ENCODE measurements at places on chromosomes 3 and 15.

- no peak for DNase-seq
Observed at GRCh38 chr15:47505712-47506328, 211.5 kb upstream of the SEMA6D start.

DNA sequence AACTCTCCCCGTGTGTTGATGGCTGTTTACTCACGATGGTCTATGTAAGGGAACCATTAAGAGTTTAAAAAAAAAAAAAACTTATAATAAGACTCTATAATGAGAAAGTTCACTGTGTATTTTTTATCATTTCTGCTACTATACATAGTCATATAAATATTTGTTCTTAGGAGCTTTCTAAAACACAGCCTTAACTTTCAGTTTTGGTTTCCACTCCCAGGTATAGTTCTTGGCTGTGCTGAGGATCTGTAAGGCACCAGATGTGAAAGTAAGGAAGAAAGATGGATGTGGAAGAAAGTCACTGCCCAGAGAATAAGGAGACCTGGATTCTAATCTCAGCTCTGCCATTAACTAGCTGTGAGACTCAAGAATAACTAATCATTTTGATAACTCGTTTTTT is 101.9 kb upstream of the THBS1 start:
- no peak for DNase-seq

GRCh38 chr3:159600291-159600690 is 388.3 kb upstream of the IL12A start:
- DNase-seq: no peak

DNA sequence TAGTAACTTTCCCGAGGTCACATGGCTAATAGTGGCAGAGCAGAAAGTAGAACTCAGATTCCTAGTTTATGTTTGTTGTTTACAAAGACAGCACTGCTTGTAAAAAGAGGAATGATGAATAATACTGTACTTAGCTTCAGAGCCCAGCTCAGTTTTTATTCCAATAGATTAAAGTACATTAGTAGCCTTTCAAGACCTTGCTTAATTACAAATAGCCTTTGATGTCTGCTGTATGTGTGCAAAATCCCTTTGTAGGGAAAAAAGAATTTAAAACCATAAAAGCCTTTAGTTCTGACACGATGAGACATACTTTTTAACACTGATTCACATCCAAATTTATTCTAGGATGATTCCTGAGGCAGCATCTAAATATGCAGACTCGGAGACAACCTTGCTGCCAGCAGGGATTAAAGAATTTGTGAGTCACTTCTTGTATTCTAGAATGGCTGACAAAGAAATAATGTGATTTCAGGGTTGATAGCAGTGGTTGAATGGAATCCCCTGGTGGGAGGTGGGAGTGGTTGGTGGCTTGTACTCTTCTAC is 324.2 kb upstream of the TGFBR2 start:
- DNase-seq: no peak

GRCh38 chr3:49803465-49804140 is 542 bp downstream of the INKA1 start:
- DNase-seq: no peak

DNA sequence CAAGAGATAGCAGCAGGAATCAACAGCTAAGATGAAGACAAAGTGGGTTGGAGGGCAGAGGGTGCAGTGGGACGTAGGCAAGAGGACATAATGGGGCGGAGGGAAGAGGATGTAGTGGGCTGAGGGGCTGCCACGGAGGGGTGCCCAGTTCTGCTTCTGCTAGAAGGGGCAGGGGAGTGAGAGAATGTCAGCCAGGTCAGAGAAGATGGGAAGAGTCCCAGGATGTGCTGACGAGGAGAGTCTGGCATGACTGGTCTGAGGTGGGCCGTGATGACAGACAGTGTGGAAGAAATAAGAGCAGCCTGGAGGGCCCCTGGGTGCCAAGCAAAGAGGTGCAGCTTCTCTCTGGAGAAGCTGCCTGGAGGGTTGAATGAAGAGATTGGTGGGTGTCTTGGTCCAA is 4.0 kb downstream of the SPSB4 start:
- no peak for DNase-seq

- DNase-seq: no peak
Observed at GRCh38 chr3:25589783-25590258, 74.9 kb downstream of the TOP2B start.

DNA sequence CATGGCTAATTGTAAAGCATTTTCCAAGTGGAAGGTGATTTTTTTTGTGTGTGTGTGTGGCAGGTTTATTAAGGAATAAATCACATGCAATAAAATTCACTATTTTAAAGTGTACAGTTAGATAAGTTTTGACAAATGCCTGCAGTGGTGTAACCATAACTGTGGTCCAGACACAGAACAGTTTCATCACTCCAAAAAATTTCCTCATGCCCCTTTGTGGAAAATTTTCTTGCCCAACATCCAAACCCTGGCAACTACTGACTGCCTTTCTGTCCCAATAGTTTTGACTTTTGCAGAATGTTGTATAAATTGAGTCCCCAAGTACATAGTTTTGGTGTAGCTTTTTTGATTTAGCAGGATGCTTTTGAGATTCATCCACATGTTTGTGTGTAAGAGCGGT is 135.1 kb upstream of the KLHL25 start:
- no peak for DNase-seq

DNA sequence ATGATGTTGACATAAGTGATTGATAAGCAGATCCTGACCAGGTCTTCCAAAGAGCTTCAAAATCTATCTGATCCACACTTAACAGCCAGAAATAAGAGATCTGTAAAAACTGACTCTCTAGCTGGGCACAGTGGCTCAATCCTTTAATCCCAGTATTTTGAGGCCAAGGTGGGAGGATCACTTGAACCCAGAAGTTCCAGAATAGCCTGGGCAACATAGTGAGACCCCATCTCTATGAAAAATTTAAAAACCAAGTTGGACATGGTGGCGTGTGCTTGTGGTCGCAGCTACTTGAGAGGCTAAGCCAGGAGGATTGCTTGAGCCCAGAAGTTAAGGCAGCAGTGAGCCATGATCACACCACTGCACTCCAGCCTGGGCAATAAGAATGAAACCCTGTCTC is 43.6 kb downstream of the PIGB start:
- no peak for DNase-seq

DNA sequence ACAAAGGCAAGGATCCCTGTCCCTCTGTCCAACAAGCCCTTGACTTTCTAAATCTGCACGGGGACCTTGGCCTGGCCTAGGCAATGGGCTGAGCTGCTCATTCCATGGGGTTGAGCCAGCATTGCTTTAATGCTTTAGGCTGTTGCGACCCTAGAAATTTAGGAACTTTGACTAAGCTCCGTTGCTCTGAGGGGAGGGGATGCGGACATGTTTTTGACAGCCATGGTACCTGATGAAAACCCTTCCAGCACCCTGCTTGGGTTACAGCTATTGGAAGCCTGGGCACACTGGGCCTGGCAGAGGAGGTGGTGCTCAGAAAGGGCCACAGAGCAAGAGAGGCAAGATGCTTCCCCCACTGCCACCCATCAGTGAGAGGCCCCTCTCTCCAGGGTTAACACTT is 37.1 kb downstream of the SYNM start:
- DNase-seq: no peak

GRCh38 chr3:47577583-47578118 is 1.0 kb downstream of the CSPG5 start:
- no peak for DNase-seq

- no peak for DNase-seq
Observed at GRCh38 chr15:44289259-44289790, 806 bp downstream of the GOLM2 start.

DNA sequence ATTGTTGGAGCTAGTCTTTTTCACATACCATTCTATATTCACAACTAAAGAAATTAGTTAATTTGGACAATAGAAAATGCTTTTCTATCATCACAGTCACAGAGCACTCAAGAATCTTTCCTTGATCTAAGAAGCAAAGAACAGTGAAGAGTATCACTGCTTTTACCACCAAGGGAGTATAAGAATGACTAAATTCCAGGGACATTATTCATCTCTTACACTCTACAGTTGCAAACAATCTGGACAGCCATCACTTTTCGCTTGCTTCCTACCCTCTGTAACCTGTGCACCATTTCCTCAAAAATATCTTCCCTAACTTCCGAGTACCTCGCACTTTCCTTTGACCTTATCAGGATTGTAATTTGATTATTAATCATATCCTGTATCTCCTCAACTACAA is 359.5 kb upstream of the TMCO5A start:
- DNase-seq: no peak

GRCh38 chr15:25869701-25870100 is 6.6 kb upstream of the ATP10A start:
- no peak for DNase-seq

DNA sequence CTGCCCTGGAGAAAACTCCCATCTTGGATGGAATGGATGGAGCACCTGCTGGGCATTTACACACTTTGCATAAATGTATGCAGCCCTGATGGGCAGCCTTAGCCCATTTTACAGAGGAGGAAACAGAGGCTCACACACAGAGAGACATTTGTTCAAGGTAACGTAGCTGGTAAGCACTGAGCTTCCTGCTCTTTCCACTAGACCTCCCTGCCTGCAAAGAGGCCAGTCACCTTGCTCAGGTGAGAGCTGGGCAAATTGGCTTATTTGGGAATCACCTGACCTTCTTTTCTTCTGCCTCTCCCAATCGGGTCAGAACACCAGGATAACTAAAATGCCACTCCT is 51.4 kb upstream of the FLNB start:
- no peak for DNase-seq

- DNase-seq: no peak
Observed at GRCh38 chr3:124650798-124651197, 79.5 kb upstream of the UMPS start.

DNA sequence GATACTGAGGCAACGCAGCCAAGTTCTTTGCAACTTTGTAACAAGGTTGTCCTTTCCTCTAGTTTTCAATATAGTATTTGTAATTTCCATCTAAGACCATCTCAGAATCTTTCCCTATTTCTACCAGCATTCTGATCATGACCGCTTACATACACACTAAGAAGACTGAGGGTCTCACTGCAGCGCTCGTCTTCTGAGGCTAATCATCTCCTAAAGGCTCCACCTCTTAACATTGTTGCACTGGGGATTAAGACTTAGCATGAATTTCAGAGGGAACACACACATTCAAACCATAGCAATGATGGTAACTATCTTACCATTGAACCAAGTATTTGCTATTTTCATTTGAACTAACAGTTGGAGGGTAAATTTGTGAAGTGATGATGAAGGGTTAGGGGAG is 463.3 kb upstream of the CCDC54 start:
- DNase-seq: no peak

GRCh38 chr15:75671730-75672602 is 24.3 kb downstream of the SNX33 start:
- no peak for DNase-seq

DNA sequence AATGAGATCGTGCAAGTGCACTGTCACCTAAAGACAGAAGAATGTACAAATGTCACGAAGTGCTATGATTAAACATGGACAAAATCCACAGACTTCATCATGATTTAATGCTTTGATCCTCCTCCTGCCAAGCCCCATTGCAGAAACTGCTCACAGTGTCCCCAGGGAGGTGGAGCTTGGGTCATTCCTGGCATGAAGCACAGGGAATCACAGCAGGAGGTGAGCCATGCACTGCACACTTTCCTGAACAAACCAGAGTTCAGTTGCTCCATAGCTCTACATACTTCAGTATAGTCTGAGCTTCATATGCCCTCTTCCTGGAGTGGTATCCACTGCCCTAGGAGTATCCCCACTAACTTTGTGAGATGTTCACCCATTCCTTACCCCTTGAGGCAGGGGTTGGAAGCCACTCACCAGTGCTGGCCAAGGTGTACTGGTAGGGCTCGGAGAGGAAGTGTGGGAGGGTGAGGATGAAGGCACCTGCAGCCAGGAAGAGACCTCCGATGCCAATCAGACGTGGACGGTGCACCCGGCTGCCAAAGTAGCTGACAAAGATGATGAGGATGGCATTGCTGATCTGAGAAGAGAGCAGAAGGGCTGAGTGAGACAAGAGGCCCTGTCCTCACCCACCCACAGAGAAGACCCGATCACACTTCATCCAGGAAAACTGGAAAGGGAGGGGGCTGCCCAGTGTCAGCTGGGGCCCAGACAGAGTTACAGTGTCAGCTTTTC is 56.3 kb downstream of the SLCO2A1 start:
- DNase-seq: no peak

GRCh38 chr15:60975952-60976351 is 253.2 kb downstream of the RORA start:
- DNase-seq: no peak

GRCh38 chr15:47644722-47645121 is 72.6 kb upstream of the SEMA6D start:
- DNase-seq: no peak

GRCh38 chr15:77225088-77225487 is 154.2 kb upstream of the TSPAN3 start:
- DNase-seq: no peak

- no peak for DNase-seq
Observed at GRCh38 chr3:25023876-25024275, 404.2 kb upstream of the RARB start.

DNA sequence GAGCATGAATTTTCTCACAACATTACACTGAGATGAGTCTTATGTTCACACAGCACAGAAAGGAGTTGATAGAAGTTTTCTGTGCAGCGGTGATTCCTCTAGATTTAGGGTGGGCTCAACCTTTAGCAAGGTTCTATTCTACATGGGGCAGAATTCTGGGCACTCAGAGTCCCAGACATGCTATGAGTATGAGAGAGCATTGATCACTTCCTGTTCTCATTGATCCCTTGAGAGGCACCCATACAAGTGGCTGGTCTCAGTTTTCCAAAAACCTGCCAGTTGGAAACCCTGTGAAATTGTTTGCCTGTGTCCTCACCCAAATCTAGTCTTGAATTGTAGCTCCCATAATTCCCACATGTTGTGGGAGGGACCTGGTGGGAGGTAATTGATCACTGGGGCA is 112.5 kb upstream of the NR2F2 start:
- no peak for DNase-seq

- DNase-seq: no peak
Observed at GRCh38 chr3:175193815-175194518, 334.8 kb downstream of the NAALADL2 start.

DNA sequence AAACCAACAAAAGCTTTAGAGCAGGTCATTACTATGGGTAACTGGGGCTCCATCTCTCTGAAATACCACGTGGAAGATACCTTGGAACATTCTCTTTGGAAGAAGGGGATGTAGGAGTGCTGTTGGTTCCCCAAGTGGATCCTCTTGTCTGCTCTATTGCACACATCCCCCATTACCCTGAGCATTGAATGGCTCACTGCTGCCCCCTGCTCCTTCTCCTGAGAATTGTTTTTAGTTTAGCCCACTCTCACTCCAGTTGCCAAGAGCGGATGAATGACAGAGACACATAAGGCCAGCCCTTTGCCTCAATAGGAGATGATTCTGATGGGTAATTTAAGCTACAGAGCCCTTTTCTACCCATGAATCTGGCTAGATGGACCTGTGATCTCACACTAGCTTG is 135.6 kb upstream of the SUCLG2 start:
- DNase-seq: no peak

GRCh38 chr3:125582707-125583106 is 12.6 kb downstream of the OSBPL11 start:
- no peak for DNase-seq

- DNase-seq: no peak
Observed at GRCh38 chr3:31057891-31058290, 163.4 kb upstream of the GADL1 start.
